MG63 (cell line): ENCODE measurements at places on chromosomes 11 and 22.

GRCh38 chr11:31236143-31236542 lies 133.4 kb downstream of the DCDC1 start:
- no peak for DNase-seq

DNA sequence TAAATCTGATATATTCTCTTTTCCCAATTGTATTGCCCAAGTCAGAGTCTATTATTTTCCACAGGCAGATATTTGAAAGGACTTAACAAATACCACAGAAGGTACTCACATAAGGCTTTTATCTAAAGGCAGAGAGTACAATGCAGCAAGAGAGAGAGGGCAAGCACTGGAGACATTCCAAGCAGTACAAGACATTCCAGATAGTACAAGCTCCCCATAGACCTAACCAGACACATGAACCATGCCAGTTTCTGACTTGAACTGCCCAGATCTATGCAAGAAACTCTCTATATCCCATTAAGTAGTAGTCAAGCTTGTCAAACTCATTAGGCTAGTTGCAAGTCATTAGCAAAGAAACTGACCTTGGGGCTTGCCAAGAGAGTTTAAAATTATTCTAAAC lies 11.2 kb upstream of the MS4A6E start:
- no peak for DNase-seq

DNA sequence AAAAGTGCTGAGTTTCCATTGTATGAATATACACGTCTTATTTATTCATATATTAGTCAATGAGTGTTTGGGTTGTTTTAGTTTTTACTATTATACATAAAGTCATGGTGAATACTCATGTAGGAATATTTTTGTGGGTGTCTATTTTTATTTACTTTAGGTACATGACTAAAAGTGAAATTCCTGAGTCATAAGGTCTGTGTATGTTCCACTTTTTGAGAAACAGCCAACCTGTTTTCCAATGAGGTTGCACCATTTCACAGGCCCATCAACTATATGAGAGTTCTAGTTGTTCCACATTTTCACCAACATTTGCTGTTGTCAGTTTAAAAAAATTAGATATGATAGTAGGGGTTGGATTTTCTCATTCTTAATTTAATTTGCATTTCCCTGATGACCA lies 6.6 kb upstream of the OR6X1 start:
- DNase-seq: no peak

DNA sequence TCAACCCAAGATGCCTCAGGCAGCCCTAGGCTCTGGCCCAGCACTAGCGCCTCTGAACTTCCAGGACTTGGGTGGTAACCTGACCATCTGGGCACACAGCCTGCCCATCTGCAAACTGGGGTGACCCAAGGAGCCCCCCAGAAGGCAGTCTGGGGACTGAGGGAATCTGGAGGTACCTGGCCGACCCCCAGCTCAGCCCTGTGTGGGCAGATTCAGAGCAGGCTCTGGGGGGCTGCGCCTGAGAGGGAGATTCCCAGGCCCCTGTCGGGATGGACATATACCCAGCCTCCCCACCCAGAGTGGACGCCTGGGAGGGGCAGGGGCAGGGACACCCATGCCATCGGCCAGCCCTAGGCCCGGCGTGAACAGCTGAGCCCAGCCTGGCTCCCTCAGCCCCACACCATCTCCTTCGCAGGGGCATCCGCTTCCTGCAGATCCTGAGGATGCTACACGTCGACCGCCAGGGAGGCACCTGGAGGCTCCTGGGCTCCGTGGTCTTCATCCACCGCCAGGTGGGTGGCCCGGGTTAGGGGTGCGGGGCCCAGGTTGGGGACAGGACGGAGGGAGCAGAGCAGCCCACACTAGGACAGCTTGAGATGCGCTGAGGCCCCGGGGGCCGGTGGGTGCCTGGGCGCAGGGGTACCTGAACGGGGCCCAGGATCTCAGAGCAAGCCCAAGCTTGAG lies 126.9 kb downstream of the KCNQ1 start:
- no peak for DNase-seq

DNA sequence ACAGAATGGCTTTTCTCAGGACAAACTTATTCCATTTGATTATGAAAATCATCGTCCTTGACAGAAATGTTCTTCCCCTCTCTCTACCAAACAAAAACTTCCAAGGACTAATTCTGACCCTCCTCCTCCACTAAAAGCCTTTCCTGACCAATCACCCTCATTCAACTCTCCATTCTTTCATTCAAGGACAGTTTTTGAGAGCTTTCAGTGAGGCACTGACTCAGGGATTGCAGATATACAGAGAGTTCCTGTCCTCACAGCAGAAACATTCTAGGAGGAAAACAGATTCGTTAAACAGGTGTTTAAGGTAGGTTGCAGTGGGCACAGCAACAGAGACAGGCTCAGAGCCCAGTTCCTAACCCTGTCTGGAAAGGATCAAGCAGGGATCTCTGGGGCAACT lies 41.5 kb downstream of the OR4D9 start:
- no peak for DNase-seq

GRCh38 chr11:16049611-16050010 lies 306.7 kb downstream of the SOX6 start:
- DNase-seq: no peak

DNA sequence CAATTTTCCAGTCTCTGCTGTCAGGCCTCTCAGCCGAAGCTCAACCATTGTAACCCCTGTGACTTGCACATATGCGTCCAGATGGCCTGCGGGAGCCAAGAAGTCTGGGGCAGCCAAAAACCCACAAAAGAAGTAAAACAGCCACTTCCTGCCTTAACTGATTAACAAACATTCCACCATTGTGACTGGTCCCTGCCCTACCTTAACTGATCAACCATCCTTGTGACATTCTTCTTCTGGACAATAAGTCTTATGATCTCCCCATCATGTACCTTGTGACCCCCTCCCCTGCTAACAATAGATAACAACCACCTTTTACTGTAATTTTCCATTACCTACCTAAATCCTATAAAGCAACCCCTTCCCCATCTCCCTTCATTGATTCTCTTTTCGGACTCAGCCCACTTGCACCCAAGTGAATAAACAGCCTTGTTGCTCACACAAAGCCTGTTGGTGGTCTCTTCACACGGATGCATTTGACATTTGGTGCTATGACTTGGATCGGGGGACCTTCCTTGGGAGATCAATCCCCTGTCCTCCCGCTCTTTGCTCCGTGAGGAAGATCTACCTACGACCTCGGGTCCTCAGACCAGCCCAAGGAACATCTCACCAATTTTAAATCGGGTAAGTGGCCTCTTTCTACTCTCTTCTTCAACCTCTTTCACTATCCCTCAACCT lies 1.3 kb upstream of the NDUFC2 start:
- no peak for DNase-seq

- DNase-seq: no peak
These were observed 106.7 kb downstream of the ETS1 start for GRCh38 chr11:128480665-128481064.

DNA sequence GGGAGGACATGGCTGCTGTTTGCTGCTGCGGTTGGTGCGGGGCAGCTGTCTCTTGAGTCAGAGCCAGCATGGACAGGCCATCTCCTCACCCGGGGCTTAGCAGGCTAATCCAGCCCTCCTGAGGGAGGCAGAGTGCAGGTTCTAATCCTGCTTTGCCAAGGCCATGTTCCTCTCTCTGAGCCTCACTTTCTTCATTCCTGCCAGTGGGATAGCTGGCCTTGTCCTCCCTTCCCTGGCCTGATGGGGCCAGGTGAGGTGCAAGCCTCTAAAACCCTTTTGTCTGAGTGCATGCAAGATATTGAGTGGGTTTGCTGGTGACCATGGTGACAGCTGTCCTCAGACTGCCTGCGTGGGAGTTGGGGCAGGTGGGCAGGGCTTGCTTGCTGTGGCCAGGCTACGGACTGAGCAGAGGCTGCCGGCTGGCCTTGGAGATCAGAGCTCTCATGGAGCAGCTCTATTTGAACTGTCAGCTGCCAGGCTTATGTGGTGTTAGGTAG lies 3.6 kb downstream of the USP35 start:
- no peak for DNase-seq

DNA sequence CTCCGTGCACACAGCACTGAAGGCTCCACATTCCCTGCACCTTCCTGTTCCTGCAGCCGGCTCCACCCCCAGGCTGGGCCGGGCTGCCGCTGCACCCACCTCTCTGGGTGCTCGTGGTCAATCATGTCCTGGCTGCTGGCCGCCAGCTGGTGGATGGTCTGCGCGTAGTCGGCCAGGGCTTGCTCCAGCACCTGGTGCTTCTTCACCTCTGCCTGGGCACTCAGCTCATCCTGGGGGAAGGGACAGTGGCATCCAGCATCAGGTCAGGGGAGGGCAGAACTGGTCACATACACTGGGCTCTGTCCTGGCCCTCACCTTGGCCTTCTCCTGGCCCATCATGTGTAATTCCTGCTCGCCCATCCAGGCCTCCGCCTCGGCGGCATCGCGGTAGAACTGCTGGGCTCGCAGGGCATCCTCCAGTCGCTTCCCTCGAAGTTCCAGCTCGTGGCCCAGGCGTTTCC lies 15.2 kb upstream of the RBM4B start:
- no peak for DNase-seq

- no peak for DNase-seq
These were observed 32.7 kb upstream of the CELSR1 start for GRCh38 chr22:46569848-46570695.

- no peak for DNase-seq
These were observed 77.5 kb downstream of the EFCAB6 start for GRCh38 chr22:43734370-43735150.

DNA sequence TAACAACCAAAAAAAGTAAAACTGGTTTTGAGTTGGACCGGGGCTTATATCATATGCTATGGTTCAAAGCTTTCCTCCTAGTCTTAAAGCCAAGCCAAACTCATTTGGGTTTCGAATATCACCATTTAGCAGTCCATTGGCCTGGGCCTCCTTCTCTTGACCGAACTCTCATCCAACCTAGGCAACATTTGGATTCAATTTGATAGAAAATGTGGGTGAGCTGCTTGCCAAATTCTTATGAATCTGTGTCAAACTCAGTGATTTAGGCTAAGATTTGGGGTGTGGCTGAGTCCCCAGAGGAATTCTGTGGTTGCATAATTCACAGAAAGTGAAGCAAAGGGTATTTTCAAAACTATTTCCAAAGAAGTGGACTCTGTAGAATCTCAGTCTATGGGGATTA lies 83.7 kb downstream of the BLID start:
- DNase-seq: peak; percentile 24

DNA sequence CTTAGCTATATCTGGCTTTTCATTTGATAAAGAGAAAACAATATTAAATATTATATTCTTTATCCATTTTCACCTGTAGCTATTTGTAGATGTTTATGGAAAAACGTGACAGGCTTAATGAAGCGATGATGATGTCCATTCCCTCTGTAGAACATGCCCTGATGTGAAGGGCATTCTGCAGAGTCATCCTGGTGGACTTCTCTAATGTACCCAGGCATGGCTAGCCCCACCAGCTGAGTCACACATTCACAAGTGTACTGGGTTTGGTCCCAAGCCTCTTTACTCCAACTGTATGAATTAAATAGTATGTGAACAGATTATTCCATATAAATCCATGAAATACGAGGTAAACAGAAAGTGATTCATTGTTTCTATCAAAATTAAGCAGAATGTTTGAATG lies 139.3 kb downstream of the CADM1 start:
- peak; percentile 13 for DNase-seq

- no peak for DNase-seq
These were observed 7.8 kb downstream of the AMPD3 start for GRCh38 chr11:10462746-10463300.

DNA sequence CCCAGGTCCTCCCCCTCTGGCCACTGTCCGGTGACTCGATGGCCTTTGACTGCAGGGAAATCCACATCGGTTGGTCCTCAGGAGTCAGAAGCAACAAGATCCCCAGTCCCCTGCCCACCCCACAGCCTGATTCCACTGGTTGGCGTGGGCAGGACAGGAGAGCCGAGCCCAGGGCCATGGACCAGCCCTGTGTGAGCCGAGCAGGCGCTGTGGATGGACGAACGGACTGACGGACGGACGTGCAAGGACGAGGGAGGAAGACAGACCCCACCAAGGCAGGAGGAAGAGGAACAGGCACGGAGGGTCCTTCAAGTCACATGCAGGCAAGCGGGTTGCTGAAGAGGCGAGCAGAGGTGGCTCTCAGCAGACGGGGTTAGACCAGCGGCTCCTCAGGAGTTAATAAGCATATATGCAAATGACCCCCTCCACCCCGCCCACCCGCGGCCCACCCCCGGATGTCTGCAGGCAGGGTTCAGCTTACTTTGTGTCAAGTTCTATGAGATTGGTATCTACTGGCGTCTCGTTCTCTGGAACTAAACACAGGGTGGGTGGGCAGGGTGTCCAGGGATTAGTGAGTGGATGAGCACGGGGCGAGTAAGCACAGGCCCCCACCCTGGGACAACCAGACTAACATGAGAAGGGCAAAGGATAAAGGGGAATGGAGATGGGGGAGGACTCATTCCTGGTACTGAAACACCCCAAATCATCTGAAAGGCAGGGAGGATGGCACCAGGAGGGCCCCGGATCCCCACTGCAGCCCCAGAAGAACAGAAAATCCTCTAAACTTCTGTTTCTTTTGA lies 26.8 kb downstream of the TPBGL start:
- no peak for DNase-seq

DNA sequence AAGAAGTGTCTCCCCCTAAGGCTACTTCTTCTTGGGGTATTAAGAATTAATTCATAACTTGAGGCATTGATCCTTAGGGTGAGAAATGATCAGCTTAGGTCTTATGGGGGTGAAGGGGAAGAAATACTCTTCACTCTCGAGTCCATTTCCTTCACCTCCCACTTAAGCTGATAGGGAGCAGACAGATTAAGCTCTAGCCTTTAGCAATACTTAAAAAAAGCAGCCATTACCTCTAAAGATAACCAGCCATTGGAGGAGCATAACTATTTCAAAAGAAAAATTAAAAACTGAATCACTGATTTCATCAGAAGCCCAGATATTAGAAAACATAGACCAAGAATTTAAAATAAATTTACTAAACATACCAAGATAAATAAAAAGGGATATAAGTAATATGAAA lies 60.5 kb downstream of the ENTHD1 start:
- DNase-seq: no peak

DNA sequence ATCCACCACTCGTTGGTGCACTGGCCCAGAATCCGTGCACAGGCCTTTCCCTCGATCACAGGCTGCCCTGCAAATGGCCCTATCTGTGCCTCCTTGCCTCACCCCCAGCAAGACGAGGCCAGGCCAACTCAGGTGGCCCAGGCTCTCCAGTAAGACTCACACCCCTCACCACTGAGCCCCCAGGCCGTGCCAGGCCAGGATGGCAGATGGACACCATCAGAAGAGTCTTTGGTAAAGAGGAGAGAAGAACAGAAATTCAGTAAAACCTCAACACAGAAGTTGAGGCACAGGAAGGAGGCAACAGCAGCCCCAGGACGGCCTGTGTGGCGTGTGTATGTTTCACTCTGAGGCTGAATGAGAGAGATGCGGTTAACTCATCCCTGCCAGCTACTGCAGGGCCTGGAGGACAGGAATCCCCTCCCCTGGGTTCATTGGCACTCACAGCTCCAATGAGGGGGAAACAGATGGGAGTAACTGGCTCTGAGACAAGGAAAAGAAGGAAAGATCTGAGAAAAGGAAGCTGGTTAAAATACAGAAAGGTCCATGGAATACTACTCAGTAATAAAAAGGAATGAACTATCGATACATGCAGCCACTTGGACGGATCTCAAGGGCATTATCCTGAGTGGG lies 54.1 kb upstream of the WNT11 start:
- DNase-seq: no peak

GRCh38 chr22:32706149-32706548 lies 95.4 kb upstream of the TIMP3 start:
- no peak for DNase-seq
